ENCODE measurements at places on chromosomes 12 and 14.

GRCh38 chr14:102295270-102295669, 9.7 kb downstream of the MOK start:
- no peak for DNase-seq

DNA sequence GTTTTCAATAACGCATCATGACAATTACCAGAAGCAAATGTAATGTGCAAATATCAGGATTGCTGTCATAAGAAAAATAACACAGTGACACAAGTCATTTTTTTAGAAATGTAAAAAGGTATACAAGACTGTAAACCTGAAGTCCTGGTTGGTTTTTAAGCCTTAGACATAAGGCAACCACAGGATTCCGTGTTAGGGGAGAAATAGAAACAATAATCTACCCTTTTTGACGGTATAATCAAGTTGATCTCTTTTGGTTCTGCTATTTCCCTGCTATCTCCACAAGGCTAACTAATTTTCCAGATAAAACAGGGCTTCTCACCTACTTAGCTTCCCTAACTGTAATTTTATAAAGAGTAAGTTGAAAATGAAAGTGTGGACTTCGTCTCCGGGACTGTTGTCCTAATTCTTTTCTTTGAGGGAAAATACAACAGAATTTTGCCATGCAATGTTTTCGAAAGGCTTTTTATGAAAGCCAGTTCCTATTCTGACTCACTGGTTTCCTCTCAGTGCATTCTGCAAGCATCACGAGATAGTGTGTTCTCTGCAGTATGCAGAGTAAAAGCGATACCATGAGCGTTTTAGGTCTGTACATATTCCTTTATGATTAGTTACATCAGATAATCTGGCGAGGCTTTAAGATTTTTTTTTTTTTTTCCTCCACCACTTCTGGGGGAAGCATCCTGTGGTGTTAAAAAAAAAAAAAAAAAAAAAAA, 10.6 kb downstream of the MYO1H start:
- no peak for DNase-seq

DNA sequence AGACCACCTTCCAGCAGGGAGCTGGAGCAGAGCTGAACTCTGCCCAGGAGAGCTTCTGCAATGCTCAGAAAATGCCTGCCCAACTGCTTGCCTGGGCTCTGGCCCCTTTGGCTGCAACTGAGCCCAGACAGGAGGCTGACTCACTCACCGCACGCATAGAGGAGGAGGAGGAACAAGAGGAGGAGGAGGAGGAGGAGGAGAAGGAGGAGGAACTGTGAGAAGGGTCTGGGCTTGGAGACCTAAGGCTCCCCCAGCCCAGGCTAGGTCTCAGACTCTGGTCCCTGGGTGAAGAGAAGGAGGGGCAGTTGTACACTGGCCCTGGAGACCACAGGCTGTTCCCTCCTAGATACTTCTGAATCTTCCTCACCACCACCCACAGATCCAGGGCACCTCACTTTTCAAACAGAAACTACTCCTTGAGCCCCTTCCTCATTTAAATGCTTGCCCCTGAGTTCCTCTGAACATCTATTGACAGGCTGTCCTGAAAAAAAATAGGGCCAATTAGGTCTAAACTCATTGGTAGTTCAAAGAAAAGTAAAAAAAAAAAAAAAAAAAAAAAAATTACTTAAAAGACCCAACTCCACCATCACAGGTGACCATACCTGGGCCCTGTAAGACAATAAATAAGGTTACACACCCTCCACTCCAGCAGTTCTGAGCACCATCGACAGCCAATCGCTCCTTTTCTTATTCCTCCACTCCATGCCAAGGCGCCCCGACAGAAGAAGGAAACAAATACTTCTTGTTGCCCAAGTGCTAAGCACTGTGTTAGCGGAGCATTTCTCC, 674 bp downstream of the VDR start:
- peak; percentile 72 for DNase-seq

- no peak for DNase-seq
Measured at GRCh38 chr14:95530473-95531276, 4.2 kb upstream of the GLRX5 start.
